ENCODE measurements at places on chromosomes 7 and 10. TPM values are rescaled to one million over a fixed set of nuclear protein-coding genes. Genes with fewer than 3 reads are reported as not detected.
A peak's percentile ranks its signal among the peaks of the same experiment; 100 is the strongest.

GRCh38 chr7:29340696-29341095 is 146.1 kb downstream of the CHN2 start:
- DNase-seq, result no peak
- H3K27me3 ChIP-seq, result no peaks in the 10 kb centered on the region
- H3K36me3 ChIP-seq, result no peaks in the 10 kb centered on the region
- no peak overlapping the region for H3K27ac ChIP-seq
- H3K4me1 ChIP-seq, result peaks cover 16% of the 10 kb centered on the region

DNA sequence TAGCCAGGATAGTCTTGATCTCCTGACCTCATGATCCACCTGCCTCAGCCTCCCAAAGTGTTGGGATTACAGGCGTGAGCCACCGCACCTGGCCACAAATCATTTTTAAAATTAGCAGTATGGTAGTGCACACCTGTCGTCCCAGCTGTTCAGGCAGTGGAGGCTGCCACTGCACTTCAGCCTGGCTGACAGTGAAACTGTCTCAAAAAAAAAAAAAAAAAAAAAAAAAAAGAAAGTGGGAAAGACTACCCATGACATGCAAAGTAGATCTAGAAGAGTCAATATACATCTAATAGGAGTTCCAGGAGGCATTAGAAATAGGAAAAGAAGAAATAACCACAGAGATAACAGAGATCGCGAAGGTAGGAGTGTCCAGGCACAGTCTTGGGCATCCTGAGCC is 3.2 kb downstream of the CSGALNACT2 start:
- H3K4me1 ChIP-seq, result peaks cover 72% of the 10 kb centered on the region
- peaks cover 13% of the 10 kb centered on the region for H3K36me3 ChIP-seq
- H3K4me3 ChIP-seq, result no peak overlapping the region
- H3K27me3 ChIP-seq, result no peaks in the 10 kb centered on the region
- H3K27ac ChIP-seq, result peak overlapping the region; percentile 58
- DNase-seq, result no peak

GRCh38 chr7:121797657-121798452 is 75.1 kb upstream of the PTPRZ1 start:
- no peak overlapping the region for H3K27ac ChIP-seq
- H3K27me3 ChIP-seq, result no peaks in the 10 kb centered on the region
- no peaks in the 10 kb centered on the region for H3K36me3 ChIP-seq
- H3K4me1 ChIP-seq, result no peaks in the 10 kb centered on the region
- no peak for DNase-seq
- no peak overlapping the region for H3K4me3 ChIP-seq

DNA sequence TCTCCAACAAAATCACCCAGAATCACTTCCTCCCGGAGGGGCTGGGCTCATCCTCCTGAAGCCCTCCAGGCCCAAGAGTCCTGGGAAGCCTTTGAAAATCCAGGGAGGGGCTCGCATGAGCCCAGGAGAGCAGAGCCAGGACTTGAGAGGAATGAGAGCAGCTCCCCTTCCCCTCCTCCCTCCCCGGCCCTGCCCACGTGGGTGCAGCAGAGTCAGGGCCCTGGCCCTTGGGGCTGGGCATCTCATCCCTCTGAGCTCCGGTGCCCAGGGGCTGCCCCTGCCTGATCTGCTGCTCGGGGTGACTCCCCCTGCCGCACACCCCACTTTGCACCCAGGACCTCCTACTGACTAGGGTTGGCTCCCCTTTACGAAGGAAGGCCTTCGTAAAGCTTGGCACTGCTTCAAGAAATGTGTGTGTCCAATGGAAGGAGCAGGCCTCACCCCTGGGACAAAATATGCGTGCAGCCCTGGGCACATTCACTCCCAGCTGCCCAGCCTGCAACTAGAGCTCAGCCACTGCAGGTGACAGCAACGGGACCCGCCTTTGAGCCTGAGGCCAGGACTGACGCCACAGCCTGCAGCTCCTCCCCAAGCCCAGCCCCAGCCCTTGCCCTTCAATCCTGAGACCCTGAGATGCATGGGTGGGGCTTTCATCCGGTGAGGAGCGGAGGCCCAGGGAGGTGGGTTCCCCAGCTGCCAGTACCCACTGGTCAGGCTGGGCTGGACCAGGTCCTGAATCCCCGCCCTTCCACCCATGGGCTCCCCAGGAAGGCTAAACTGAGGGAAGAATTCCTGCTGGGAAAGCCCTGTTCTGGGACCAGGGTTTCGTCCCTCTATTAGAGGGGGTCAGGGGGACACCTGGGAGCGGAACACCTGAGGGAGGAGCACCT is 21.8 kb downstream of the PWWP2B start:
- H3K36me3 ChIP-seq, result peaks cover 5% of the 10 kb centered on the region
- H3K27ac ChIP-seq, result no peak overlapping the region
- DNase-seq, result no peak

DNA sequence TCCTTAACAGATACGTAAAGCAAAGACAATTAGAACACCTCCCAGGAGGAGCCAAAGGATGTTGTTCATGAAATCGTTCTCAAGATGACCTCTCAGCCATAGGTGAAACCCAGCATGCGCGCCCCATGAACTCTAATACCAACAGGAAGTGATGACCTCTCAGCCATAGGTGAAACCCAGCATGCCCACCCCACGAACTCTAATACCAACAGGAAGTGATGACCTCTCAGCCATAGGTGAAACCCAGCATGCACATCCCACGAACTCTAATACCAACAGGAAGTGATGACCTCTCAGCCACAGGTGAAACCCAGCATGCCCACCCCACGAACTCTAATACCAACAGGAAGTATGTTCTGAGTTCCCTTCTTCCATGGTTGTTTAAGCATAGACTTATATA is 205.2 kb upstream of the ADARB2 start:
- peaks cover 41% of the 10 kb centered on the region for H3K4me1 ChIP-seq
- H3K36me3 ChIP-seq, result peaks cover 4% of the 10 kb centered on the region
- H3K27ac ChIP-seq, result no peak overlapping the region
- H3K27me3 ChIP-seq, result no peaks in the 10 kb centered on the region

DNA sequence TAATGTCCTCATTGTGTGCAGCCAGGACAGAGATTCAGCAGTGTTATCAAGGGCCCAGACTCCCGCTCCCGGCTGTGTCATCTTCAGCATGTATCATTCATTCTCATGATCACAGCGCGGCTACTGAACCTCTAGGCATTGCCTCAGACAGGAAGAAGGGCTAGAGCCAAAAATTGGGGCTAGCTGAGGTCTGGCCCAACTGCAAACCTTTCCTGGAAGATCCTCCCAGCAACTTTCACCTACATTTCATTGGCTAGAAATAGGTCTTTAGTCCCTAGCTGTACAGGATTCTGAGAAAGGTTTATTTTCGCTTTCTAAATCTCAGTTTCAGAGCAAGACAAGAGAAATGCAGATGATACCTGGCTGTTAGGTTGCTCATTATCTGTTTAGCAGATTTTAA is 81.9 kb downstream of the CREM start:
- H3K4me1 ChIP-seq, result peaks cover 24% of the 10 kb centered on the region
- H3K27me3 ChIP-seq, result no peaks in the 10 kb centered on the region
- H3K4me3 ChIP-seq, result peak overlapping the region; percentile 36
- peak; percentile 72 for DNase-seq
- H3K36me3 ChIP-seq, result peaks cover 52% of the 10 kb centered on the region
- H3K27ac ChIP-seq, result peak overlapping the region; percentile 75

- peaks cover 3% of the 10 kb centered on the region for H3K4me1 ChIP-seq
- H3K4me3 ChIP-seq, result no peak overlapping the region
- H3K27me3 ChIP-seq, result peaks cover under 1% of the 10 kb centered on the region
- no peak for DNase-seq
- H3K36me3 ChIP-seq, result no peaks in the 10 kb centered on the region
These were observed 171.3 kb downstream of the RNLS start for GRCh38 chr10:88411772-88412349.

GRCh38 chr10:90913774-90914420 is 7.0 kb downstream of the ANKRD1 start:
- no peak for DNase-seq
- no peaks in the 10 kb centered on the region for H3K36me3 ChIP-seq
- H3K4me3 ChIP-seq, result no peak overlapping the region
- H3K4me1 ChIP-seq, result peaks cover 2% of the 10 kb centered on the region
- no peak overlapping the region for H3K27ac ChIP-seq

DNA sequence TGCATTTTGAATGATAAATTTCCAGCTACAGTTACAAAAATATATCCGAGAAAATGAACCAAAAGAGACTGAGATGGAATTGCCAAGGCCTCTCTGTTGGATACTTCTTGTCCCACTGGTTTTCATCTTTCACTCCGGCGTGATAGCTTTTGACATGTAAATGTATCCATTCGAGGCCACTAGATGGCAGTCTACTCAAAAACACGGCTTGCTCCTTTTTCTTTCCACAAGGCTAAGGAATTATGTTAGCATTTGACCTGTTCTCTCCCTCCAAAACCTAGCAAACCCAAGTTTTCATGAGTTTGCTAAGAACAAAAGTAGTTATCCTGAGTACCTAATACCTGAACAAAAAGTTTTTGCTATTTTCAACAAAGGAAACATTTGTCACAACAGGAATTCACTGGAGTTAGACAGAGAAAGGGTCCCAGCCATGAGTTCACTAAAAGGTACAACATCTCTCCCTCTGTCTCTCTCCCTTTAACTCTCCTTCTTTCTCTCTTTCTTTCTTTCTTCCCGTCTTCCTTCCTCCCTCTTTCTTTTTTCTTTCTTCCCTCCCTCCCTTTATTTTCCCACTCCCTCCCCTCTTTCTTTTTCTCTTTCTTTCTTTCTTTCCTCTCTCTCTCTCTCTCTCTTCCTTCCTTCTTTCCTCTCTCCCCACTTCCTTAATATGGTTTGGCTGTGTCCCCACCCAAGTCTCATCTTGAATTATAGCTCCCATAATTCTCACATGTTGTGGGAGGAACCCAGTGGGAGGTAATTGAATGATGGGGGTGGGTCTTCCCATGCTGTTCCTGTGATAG is 207.9 kb upstream of the MYO3A start:
- H3K27me3 ChIP-seq, result peaks cover 11% of the 10 kb centered on the region
- no peak overlapping the region for H3K27ac ChIP-seq
- H3K4me1 ChIP-seq, result no peaks in the 10 kb centered on the region
- H3K4me3 ChIP-seq, result no peak overlapping the region
- no peaks in the 10 kb centered on the region for H3K36me3 ChIP-seq

Gene SEC31B
- 36.0 TPM for total RNA-seq

Gene SLIT1
- 0.94 TPM for total RNA-seq

Gene MMRN2
- total RNA-seq, result not detected

Gene PDZD7
- 0.32 TPM for total RNA-seq

Gene ZNF485
- total RNA-seq, result 6.9 TPM

Gene EIF4H
- total RNA-seq, result 441 TPM

All from activated CD4-positive, alpha-beta T cell treated with anti-CD3 and anti-CD28 coated beads for 36 hours (primary cell).